ENCODE measurements at places on chromosomes 13 and 19. TPM values are rescaled to one million over a fixed set of nuclear protein-coding genes. Genes with fewer than 3 reads are reported as not detected.

DNA sequence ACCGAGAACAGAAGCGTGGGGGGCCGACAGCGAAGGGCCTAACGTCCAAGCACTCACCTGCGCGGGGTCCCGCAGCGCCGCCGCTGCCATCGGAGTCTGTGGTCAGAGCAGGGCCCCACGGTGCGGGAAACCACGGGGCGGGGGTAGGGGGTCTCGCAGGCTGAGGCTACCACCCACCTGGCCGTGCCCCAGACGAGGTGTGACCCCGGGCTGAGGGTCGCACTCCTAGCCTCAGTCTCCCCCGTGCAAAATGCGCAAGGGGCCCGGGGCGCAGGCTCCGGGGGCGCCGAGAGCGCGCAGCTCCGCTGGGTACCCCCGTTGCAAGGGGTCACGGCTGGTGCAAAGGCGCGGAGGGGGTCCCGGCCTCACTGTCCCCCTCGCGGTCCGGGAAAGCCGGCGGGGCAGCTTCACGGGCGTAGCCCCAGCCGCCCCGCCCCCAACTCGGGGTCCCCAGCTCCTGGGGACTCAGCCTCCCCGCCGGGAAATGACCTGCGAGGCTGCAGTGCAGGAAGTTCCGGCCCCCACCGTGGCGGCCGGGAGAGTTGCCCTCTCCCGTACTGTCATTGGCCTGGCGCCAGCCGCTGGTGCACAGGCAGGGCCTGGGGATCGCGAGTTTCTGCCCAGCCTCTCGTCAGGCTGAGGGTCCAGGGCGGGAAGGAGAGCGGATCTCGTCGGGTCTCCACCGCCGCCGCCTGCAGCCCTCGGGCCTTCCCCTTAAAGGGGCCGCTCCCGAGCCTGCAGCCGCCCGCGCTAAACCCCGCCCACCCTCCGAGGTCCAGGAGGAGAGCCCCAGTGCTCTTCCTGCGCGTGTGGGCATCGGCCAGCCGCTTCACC is at the start of gene ZNF792:
ZNF792 (minus strand) TSS at position 657 of the 834 bp plus-strand sequence; CDS start at position 90, 567 bp downstream.
- H3K4me1 ChIP-seq = no peaks in the 10 kb centered on the region
- peak within 1 kb of the TSS; percentile 73 for H3K27ac ChIP-seq
- H3K4me3 ChIP-seq = peak within 1 kb of the TSS; percentile 93

- no peak overlapping the region for H3K4me3 ChIP-seq
- H3K36me3 ChIP-seq = no peaks in the 10 kb centered on the region
- no peaks in the 10 kb centered on the region for H3K27me3 ChIP-seq
- H3K27ac ChIP-seq = no peak overlapping the region
These were observed 69.9 kb downstream of the ABCC4 start for GRCh38 chr13:95231393-95231792.

DNA sequence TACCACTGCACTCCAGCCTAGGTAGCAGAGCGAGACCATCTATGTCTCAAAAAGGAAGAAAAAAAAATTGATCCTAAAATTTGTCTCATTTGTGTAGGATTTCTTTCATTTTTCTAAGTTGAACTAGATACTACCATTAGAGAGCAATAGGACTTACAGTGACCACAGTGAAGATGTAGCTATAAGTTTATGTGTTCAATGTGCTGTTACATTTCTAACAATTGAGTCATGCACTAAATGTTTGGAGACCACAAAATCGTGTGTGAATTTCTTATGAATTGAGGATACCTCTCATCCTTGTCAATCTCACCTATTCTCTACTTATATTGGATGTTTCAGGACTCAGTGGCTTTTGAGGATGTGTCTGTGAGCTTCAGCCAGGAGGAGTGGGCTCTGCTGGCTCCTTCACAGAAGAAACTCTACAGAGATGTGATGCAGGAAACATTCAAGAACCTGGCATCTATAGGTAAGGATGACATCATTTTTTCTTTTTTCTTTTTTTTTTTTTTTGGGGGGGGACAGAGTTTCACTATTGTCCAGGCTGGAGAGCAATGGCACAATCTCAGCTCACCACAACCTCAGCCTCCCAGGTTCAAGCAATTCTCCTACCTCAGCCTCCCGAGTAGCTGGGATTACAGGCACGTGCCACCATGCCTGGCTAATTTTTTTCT is 12.8 kb downstream of the ZNF791 start:
- H3K27ac ChIP-seq = no peak overlapping the region
- H3K36me3 ChIP-seq = peaks cover 43% of the 10 kb centered on the region
- peaks cover 9% of the 10 kb centered on the region for H3K4me1 ChIP-seq
- no peak for DNase-seq

DNA sequence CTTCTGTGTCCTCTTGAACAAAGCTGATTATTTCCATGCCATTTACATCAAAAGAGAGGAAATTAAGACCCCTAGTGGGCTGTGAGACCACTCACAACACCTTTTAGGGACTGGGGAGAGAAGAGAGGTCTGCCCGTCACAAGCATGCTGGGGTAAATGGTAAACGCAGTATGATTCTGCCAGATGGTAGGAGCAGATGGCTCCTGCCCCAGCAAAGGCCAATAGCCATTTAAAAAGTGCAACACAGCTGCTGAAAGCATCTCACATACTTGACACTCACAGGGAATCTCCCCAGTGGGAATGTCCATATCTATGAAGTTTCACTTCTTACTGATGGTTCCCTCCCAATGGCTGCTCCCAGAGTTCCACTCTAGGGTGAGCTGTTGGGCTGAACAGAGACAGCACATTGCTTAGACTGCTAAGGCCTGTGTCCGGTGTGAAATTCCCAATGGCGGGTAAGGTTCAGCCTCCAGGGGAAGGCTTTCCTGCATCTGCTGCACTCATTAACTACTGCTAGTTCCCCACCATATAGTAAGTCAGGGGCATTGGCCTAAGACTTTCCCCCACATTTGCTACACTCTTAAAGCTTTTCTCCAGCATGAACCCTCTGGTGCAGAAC is 7.4 kb downstream of the ZNF671 start:
- no peaks in the 10 kb centered on the region for H3K27me3 ChIP-seq
- H3K36me3 ChIP-seq = peaks cover 25% of the 10 kb centered on the region
- H3K27ac ChIP-seq = no peak overlapping the region

Gene ONECUT3
- not detected for polyA plus RNA-seq

Gene BCAM
- polyA plus RNA-seq = 19.9 TPM
